H1 (cell line): ENCODE measurements at places on chromosomes 2 and 18. TPM values are rescaled to one million over a fixed set of nuclear protein-coding genes. Genes with fewer than 3 reads are reported as not detected.

Gene DYSF
- 7.1 and 8.5 TPM in 2 replicates for total RNA-seq

DNA sequence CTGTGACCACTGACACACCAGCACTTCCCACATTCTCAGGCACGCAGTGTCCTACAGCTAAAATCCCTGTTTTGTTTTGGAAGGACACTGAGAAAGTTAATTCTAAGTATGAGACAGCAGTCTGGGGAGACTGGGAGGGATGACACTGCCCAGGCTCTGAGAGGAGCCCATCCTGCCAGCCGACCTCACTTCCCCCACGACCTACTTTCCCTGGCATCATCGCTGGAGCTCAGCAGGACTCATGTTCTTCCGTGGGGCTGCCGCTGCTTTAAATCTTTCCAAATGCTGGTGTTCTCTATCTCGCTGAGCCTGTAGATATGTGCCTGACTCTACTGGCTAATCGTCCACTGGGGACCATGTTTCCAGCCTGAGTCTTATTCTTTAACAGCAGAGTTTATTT lies 68.8 kb upstream of the TMEM200C start:
- no peaks in the 10 kb centered on the region for H3K27me3 ChIP-seq
- DNase-seq = no peak
- no peaks in the 10 kb centered on the region for H3K36me3 ChIP-seq
- no peak overlapping the region for H3K27ac ChIP-seq

DNA sequence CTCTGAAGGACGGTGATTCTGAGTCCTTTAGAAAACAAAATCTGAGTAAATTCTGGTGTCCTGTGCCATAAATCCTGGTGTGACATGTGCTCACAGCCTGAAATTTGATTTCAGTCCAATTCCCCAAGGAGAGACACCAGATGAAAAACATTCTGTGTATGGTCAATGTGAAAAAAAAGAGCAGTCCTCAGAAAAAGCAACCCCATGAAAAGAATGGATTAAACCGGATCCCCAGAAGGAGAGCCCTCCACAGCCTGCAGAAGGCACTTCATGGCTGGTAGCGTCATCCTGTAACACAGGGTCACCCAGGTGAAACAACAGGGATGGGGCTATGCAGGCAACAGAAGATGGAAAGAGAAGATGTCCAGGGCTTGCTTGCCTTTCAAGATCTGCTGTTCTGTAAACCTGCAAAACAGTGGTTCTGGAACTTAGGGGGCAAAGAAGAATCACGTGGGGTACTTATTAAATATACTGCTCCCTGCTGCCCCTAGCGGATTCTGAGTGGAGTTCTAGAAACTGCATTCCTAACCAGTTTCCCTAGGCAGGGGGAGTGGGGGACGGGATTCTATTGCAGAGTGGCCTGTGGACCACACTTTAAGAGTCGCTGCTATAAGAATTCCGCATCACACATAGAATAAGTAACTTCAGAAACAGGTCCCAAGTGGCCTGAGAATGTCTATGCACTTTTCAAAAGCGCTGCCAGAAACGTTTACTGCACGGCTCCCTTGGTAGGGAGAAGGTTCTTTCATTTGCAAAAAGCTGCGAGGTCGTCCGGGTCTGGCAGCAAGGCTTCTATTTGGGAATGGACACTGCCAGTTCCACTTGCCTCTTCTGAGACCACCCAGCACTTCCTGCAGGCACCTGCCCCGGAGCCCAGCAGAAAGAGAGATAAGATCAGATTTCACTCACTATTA lies 118.9 kb upstream of the ARL5A start:
- no peaks in the 10 kb centered on the region for H3K27me3 ChIP-seq
- H3K4me3 ChIP-seq = no peak overlapping the region
- H3K4me1 ChIP-seq = peaks cover 5% of the 10 kb centered on the region; the same call in 1 of the 2 replicates
- no peak overlapping the region for H3K27ac ChIP-seq
- no peaks in the 10 kb centered on the region for H3K36me3 ChIP-seq
- DNase-seq = no peak

DNA sequence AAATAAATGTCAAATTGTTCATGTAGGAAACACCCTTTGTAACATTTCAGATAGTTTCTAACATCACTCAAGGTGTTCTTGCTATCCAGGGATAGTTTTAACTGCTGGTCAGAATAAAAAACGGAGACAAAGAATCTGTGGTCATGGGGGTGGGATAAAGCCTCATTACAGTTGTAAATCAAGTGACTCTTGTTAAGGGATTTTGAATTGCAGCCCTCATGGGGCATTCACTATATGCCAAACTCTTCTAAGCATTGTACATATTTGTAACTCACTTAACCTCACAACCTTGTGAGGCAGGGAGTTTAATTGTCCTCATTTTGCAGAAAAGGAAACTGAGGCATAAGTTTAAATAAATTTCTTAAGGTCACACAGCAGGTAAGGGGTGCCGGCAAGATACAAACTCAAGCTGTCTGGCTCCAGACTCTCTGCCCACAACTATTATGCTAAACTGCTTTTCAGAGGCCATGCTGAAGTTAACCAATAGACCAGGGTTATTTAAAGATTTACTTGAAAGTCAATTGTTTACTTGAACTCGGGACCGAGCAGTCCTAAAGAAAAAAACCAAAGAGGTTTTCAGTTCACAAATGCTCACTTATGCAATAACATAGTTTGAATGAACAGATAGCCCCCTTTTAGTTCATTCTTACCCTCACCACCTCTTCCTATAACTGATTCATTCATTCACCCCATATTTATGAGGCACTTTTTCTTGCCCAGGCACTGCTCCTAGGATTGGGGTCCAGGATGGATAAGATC lies 121.6 kb upstream of the FZD5 start:
- no peaks in the 10 kb centered on the region for H3K36me3 ChIP-seq
- H3K27me3 ChIP-seq = no peaks in the 10 kb centered on the region
- DNase-seq = no peak

DNA sequence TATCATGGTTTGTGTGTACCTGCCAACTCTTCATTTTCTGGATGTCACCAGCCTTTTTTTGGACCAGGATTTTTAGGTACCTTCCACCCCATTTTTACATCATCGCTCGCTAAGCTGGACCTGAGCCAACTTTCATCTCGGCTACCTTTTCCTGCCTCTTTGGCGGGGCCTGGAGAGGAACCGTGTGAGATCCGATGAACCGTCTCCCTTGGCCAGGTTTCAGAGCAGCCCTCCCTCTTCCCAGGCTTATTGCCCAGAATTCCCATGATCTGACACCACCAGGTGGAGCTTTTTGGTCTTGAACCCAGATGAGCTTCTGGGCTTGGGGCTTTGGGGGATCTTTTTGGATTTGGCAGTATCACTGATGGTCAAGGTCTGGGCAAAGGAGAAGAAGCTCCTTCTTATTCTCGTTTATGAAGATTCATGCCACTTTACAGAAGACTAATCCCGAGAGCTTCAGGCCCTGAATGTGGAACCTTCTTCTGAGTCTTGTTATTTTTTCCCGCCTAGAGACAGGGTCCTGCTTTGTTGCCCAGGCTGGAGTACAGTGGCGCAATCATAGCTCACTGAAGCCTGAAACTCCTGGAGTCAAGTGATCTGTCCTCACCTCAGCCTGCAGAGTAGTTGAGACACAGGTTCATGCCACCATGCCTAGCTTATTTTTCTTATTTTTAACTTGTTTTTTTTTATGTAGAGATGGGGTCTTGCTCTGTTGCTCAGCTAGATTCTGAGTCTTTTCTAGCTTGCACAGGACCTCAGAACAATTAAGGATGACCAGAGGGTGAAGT lies 50.4 kb downstream of the GATA6 start:
- H3K4me1 ChIP-seq = no peaks in the 10 kb centered on the region
- H3K27ac ChIP-seq = no peak overlapping the region
- H3K36me3 ChIP-seq = no peaks in the 10 kb centered on the region
- no peak overlapping the region for H3K4me3 ChIP-seq

DNA sequence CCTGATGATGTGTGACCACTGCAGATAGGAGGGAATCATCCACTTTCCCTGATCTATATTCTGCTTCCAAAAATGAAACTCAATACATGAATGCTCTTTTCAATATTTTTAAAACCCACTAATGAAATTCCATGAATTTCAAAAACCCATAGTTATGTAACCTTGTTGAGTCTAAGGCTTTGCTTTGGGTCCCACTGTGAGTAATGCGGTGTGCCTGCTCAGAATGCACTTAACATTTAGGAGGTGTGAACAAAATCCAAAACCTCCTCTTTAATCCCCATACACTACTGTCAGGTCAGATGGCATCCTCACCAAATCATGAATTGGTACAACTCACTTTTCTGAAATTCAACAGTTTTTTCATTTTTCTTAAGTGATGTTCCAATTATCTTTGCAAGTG lies 50.4 kb downstream of the CCDC93 start:
- no peaks in the 10 kb centered on the region for H3K4me1 ChIP-seq
- H3K4me3 ChIP-seq = no peak overlapping the region
- no peak overlapping the region for H3K27ac ChIP-seq
- no peak for DNase-seq

Gene CYS1
- 0.13 and 0.25 TPM in 2 replicates for total RNA-seq

Gene GAD1
- total RNA-seq = 0.34 and 0.65 TPM in 2 replicates

GRCh38 chr2:17441790-17442189 lies 76.5 kb downstream of the RAD51AP2 start:
- H3K27me3 ChIP-seq = no peaks in the 10 kb centered on the region
- H3K36me3 ChIP-seq = no peaks in the 10 kb centered on the region
- no peak overlapping the region for H3K4me3 ChIP-seq

- H3K4me1 ChIP-seq = no peaks in the 10 kb centered on the region
- no peak overlapping the region for H3K27ac ChIP-seq
- DNase-seq = no peak
Measured at GRCh38 chr18:24322584-24323136, 75.0 kb downstream of the OSBPL1A start.

Gene TEX44
- total RNA-seq = not detected in 2 replicates

Gene CFAP221
- 0.36 and 0.71 TPM in 2 replicates for total RNA-seq

DNA sequence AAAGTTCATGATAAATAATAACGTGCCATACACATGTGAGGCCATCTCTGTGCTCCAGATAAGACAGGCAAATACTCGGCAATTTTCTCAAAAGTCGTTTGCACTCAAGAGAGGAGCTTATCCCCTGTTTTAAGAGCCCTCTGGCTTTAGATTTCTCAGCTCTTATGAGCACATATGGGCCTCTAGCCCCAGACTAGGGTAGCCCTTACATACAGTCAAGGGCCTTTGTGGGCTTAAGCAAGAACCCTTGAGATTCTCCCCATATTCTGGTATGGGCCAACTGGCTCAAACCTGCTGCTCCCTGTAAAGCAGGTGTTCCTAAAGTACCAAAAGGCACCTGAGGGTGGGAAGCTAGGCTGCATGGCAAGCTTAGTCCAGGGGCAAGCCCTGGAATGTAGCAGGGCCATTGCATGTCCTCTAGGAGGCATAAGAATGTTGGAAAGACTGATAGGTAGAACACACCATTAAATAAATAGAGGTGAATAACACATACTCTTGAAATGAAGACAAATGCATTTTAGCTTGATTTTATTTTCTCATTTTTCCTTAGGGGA lies 66.1 kb downstream of the FASTKD2 start:
- H3K27me3 ChIP-seq = no peaks in the 10 kb centered on the region
- H3K4me3 ChIP-seq = no peak overlapping the region
- H3K4me1 ChIP-seq = no peaks in the 10 kb centered on the region
- H3K36me3 ChIP-seq = no peaks in the 10 kb centered on the region
- H3K27ac ChIP-seq = no peak overlapping the region
